ENCODE measurements at places on chromosomes 12 and 14.

GRCh38 chr12:32494656-32495055, 95.3 kb downstream of the FGD4 start:
- DNase-seq = no peak

- no peak for DNase-seq
Observed at GRCh38 chr14:23158779-23159178, 24.7 kb downstream of the SLC7A8 start.

GRCh38 chr14:69315301-69315700, 55.3 kb downstream of the GALNT16 start:
- DNase-seq = no peak

- DNase-seq = no peak
Observed at GRCh38 chr12:124397399-124397679, 102.4 kb downstream of the RFLNA start.

DNA sequence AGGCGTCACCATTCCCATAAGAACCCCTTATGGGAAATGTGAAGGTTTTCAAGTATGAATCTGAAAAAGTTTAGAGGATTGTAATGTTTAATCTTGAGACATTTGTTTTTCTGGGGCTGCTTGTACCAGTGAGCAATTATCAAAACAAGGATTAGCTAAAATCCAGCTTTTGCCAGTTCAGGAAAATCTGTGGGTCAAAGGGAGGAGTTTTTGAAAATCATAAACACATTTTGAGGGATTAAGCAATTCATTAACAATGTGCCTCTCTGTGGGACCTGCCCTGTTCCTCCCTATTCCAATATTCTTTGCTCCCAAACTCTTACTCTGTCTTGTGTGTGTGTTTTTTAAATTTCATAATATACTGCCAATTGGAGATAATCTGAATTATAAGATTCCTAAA, 11.7 kb upstream of the DAAM1 start:
- no peak for DNase-seq

GRCh38 chr14:94923786-94924185, 153.9 kb upstream of the GSC start:
- no peak for DNase-seq

DNA sequence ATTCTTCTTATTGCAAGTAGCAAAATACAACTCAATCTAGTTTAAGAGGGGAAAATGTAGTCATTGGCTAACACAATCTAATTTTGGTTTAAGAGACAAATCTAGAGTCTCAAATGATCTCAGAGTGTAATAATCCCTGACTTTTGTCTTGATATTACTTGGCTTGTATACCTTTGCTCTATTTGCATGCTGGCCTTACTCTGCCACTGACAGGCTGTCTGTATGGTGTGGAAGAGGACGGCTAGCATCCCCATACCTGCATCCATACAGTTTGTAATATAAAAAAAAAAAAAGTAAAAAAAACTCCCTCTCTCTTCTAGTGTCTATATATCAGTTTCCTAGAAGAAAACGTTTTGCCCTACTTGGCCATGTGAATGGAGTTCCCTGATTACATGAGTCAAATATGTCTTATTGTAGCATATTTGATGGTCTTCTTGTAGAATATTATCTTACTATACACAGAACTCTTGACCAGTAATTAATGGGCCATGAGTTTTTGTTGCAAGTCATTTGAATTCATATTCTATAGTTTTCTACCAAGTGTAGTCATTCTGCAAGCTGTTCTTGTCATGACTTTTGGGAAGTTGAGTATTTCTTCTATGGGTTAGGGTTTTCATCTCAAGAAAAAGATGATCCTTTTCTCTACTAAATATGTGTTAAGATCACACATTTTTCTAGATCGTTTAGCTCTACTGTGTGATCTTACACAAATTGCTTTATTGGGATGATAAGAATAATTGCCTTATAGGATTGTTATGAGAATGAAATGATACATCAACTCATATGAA, 8.2 kb downstream of the HIF1A start:
- DNase-seq = no peak

DNA sequence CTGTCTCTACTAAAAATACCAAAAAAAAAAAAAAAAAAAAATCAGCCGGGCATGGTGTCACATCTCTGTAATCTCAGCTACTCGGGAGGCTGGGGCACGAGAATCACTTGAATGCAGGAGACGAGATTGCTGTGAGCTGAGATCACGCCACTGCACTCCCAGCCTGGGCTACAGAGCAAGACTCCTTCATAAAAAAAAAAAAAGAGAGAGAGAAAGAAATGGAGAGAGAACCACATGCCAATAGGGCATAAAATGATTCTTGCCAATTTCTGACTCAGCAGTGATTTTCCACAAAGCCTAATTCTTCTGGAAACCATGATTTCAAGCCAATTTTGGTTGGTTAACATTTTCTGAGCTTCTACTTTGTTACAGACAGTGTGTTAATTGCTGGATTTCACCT, 250.4 kb upstream of the SEL1L start:
- no peak for DNase-seq

DNA sequence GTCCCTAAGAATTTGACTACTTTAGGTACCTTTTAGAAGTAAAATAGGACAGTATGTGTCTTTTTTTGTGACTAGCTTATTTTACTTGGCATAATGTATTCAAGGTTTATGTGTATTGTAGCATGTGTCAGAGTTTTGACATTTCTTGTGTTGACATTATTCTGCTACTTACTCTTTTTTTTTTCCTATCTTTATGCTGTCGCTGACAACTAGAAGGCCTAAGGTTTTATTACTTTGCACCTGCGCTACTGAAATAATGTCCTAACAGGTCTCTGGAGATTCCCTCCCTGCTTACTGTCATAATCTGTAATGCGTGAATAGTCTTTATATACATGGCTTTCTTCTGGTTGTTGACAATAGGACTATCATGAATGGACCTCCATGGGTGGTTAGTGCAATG, 43.0 kb downstream of the PDE3A start:
- DNase-seq = no peak

GRCh38 chr14:25094171-25094907, 44.4 kb upstream of the STXBP6 start:
- no peak for DNase-seq

GRCh38 chr12:32353540-32353939, 45.8 kb upstream of the FGD4 start:
- DNase-seq = no peak

GRCh38 chr14:36619131-36619530, 36.7 kb upstream of the NKX2-8 start:
- DNase-seq = no peak

- DNase-seq = no peak
Observed at GRCh38 chr14:58607131-58607951, 30.4 kb upstream of the DACT1 start.

GRCh38 chr14:73896521-73896920, 9.9 kb downstream of the ZNF410 start:
- no peak for DNase-seq

- no peak for DNase-seq
Observed at GRCh38 chr14:65906344-65906743, 493.8 kb downstream of the FUT8 start.

DNA sequence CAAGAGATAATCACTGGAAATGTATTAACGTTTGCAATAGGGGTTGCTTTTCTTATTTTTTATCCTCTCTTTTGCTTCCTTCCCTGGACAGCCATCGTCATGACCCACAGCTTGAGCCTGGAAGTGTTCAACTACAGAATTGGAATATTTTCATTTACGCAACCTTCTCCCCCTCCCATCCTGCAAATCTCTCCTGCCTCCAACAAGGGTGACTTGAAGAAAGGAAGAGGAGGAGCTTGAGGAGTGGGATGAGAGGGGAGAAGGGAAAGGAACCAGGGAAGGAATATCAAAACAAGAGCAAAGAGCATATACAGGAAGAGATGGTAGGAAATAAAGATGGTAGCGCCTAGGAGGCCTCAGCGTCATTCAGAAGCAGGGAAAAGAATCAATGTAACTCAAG, 1.6 kb upstream of the MANSC4 start:
- peak; percentile 3 for DNase-seq

- no peak for DNase-seq
Observed at GRCh38 chr14:80634106-80634758, 307.3 kb downstream of the CEP128 start.

- DNase-seq = no peak
Observed at GRCh38 chr14:24310265-24310645, 315 bp downstream of the LTB4R2 start.

DNA sequence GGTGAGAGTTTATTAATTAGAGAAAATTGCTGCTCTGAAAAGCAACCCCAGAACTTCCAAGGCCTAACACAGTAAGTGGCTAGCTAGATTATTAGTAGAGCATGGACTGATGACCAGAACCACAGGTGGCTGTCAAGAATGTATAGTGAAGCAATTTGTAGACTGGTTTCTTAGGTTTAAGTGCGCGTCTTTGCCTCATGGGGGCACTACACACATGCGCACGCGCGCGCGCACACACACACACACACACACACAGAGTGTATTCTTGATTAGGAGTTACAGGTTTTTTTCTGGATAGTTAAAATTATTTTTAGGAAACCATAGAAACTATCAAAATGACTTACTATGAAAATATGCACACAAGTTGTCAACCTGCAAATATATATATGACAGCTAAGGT, 66.5 kb downstream of the BHLHE41 start:
- no peak for DNase-seq

DNA sequence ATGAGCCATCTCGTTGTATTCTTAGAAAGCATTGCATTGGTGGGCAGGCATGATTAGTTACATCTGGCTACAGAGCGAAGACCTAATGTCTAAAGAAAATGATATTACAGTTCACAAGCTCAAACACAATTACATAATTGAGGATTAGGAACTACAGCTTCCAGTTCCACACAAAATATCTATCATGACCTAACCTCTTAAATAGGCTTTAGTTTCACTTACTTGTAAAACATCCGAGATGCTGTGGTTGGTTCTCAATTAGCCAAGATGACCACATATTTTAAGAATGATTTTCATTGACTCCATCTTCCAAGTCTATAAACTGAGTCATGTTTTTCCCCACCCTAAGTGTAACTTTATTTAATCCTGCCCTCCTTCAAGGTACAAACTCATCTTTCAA, 69.5 kb downstream of the LRIG3 start:
- no peak for DNase-seq

DNA sequence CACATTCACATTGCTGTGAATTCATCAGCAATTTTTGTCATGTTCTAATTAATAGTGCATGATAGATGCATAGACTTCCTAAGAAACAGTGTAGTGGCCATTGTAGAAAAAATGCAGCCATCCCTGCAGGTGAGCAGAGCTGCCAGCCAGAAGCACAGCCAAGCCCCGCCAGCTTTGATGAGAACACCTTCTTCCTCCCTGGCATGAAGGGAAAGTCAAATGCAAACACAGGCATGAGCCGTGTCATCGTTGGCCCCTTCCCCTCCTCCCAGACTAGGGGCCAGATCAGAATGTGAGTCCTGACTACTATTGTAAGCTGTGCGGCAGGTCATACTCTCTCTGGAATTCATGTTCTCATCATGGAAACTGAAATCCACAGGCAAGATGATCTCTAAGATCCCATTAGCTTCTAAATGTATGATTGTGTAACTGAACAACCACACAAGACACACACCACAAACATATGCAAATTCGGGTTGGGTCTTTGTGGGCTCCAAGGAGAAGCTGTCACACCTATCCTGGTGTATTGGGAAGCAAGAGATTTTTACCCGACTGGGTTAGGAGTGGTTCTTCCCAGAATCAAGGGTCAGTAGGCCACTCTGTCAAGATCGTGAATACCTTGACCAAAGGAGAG, 2.8 kb upstream of the AQP2 start:
- DNase-seq = no peak

DNA sequence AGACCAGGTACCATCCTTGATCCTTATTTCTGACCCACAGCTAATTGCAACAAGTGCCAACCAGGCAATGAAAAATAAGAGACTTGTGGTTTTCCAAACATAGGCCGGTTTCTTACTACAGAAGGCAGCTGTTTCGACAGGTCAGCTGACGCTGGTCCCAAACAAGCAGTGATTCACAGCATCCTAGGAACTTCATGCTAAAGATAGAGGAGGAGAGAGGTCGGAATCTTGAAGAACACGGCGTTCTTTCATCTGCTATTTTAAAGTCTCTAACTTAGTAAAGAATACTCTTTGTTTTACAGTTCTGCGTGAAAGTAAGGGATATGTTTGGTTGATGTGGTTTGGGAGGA, 28.1 kb upstream of the ADGRD1 start:
- DNase-seq = no peak

DNA sequence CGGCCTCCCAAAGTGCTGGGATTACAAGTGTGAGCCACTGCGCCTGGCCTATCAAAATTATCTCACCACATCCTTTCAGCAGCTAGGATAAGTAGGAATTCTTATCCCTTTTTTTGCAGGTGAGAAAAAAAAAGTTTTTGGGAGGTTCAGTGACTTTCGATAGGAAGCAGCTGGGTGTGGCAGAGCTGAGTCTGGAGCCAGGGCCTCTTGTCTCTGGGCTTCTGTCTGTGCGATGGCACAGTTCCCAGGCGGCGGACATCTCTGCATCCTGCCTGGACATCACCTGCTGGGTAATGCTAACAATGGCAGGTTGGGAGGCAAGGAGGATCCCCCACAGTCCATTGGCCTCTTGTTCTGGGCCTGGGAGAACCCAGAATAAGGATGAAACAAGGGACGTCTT, 12.5 kb downstream of the NRXN3 start:
- no peak for DNase-seq

DNA sequence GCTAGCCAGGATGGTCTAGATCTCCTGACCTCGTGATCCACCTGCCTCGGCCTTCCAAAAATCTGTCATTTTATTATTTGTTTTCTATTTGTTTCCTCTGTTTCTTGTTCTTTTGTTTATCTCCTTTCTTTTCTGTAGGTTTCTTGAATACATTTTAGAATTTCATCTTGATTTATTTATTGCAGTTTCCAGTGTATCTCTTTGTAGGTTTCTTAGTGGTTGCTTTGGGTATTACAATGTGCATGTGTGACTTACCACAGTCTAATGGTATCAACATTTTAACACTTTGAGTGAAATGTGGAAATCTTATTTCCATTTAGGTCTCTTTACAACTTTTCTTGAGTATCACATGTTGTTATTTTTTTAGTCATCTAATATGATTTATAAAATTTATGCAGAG, 29.9 kb upstream of the MUCL1 start:
- no peak for DNase-seq

DNA sequence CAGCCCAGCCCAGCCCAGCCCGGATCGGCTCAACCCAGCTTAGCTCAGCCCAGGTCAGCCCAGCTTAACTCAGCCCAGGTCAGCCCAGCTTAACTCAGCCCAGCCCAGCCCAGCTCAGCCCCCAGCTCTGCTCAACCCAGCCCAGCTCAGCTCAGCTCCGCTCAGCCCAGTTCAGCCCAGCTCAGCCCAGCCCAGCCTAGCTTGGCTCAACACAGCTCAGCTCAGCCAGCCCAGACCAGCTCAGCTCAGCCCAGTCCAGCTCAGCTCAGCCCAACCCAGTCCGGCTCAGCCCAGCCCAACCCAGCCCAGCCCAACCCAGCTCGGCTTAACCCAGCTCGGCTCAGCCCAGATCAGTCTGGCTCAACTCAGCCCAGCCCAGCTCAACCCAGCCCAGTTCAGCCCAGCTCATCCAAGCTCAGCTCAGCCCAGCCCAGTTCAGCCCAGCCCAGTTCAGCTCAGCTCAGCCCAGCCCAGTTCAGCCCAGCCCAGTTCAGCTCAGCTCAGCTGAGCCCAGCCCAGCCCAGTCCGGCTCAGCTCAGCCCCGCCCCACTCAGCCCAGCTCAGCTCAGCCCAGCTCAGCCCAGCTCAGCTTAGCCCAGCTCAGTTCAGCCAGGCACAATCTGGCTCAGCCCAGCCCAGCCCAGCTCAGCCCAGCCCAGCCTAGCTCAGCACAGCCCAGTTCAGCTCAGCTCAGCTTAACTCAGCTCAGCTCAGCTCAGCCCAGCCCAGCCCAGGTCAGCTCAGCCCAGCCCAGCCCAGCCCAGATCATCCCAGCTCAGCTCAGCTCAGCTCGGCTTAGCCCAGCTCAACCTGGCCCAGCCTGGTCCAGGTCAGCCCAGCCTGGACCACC, 331.7 kb downstream of the TMEM121 start:
- no peak for DNase-seq

- peak; percentile 37 for DNase-seq
Observed at GRCh38 chr14:61472011-61472672, 150.8 kb downstream of the PRKCH start.

Measured in NCI-H2227 treated with DMSO at 0.1 percent for 48 hours (cell line).